C1 segment of cervical spinal cord (tissue), 14 donors: ENCODE measurements at places on chromosomes 6 and 20.

- no peak for DNase-seq
Observed at GRCh38 chr6:77019081-77019480, 444.2 kb downstream of the HTR1B start.

- no peak for DNase-seq
Observed at GRCh38 chr6:113137426-113137825, 719.7 kb upstream of the MARCKS start.

DNA sequence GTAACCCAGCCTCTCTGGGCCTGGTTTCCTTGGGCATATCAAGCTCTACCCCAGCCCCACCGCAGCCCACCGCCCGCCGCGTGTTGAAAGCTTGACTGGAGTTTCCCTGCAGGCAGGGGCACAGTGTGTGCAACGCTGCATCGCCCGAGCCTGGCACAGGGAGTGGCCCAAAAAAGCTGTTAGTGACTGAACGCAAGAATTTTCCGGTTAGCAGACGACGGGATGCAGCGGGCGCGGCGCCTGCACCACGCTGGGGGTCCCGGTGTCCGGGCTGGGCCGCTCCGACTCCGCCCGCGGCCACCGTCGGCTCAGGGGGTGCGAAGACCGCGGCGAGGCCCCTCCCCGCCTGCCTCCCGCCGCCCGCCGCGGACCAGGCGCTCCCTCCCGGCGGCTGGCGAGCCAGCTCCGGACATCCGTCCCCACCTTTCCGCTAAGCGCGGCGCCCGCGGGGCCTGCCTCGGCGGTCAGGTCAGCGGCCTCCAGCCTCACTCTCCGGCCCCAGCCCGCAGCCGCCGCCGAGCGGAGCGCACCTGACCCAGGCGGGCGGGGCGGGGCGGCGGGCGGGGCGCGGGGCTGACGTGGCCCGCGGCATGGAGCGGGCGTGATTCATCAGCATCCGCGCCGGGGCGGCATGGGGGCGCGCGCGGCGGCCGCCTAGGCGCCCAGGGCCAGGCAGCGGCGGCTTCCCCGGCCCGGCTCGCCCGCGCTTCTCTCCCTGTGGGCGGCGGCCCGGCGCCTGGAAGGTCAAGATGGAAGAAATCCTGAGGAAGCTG is at the start of gene ARFGEF3:
TSS of gene ARFGEF3 (plus strand) at position 602 of the 773 bp plus-strand sequence. CDS start at position 750, 148 bp downstream.
- peak; percentile 66 for DNase-seq

- no peak for DNase-seq
Observed at GRCh38 chr20:6074145-6074561, 20.3 kb upstream of the LRRN4 start.

- DNase-seq: no peak
Observed at GRCh38 chr6:163554663-163555062, 140.1 kb downstream of the QKI start.

- no peak for DNase-seq
Observed at GRCh38 chr6:88135578-88136114, 30.5 kb downstream of the CNR1 start.
